ENCODE measurements at places on chromosomes 7 and 10.

GRCh38 chr7:3861941-3862340 lies 560.9 kb downstream of the SDK1 start:
- DNase-seq = no peak

- DNase-seq = no peak
Measured at GRCh38 chr10:124599588-124600050, 138.0 kb downstream of the LHPP start.

- no peak for DNase-seq
Measured at GRCh38 chr10:24394461-24395190, 185.7 kb downstream of the KIAA1217 start.

DNA sequence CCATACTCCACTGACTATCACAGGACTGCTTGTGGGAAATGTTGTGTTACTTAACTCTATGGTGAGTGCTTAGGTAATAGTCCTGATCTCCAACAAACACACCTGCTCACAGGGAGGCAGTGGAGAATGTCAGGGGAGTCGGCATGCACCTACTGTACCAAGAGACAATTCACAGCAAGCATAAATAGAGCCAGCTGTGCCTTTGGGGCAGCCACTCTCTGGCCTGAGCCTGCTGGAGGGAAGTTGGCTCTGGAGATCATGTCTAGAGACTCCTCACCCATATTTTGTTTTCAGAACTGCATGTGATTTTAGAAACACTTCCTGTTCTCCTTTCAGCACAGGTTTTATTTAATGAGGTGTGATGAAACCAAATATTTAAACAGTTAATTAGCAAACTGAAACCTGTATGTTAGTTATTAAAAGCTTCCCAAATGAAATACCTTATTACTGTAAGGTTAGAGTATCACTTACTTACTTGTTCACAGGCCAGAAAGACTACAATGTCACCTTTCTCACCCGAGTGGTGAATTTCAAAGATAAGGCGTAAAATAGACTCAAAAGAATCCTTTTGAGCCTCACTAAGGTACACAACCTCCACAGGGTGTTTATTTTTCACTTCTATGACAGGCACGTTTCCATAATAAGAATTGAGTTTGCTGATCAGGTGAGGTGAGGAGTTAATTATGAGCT lies 21.8 kb downstream of the DHX32 start:
- no peak for DNase-seq

- DNase-seq = no peak
Measured at GRCh38 chr10:98469001-98469931, 22.5 kb upstream of the HPS1 start.

DNA sequence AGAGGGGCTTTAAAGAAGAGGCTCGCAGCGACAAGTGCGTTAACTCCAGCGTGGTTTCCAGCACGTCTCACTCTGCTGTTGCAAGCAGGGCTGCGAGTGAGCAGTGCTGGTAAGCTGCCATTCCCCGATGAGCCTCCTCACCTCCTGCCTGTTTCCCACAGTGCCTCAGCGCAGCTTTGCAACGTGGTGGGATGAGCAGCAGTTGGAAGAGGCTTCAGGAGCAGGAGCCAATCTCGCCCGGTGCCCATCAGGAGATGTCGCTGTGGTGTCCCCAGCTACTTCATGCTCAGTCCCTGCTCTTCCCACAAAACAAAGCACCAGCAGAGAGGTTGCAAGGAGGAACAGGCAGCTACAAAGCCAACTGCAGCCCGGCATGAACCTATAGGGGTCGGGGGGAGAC lies 2.4 kb upstream of the ADARB2 start:
- DNase-seq = no peak

GRCh38 chr10:15254808-15255648 lies 86.5 kb upstream of the NMT2 start:
- no peak for DNase-seq
